ENCODE measurements at places on chromosomes 5 and 9.
A peak's percentile ranks its signal among the peaks of the same experiment; 100 is the strongest.

GRCh38 chr5:32840606-32841005 lies 129.5 kb downstream of the NPR3 start:
- no peak for DNase-seq

GRCh38 chr5:372556-372995 lies 51.1 kb downstream of the AHRR start:
- no peak for DNase-seq

- no peak for DNase-seq
These were observed 33.7 kb downstream of the FBXO10 start for GRCh38 chr9:37542488-37542887.

GRCh38 chr5:79112703-79113058 lies 1.1 kb downstream of the BHMT start:
- DNase-seq: no peak

GRCh38 chr9:93057703-93058354 lies 672 bp upstream of the SUSD3 start:
- no peak for DNase-seq

- no peak for DNase-seq
These were observed 42.5 kb downstream of the FRMPD1 start for GRCh38 chr9:37693260-37693659.

- DNase-seq: no peak
These were observed 984 bp upstream of the DOK3 start for GRCh38 chr5:177510567-177511053.

DNA sequence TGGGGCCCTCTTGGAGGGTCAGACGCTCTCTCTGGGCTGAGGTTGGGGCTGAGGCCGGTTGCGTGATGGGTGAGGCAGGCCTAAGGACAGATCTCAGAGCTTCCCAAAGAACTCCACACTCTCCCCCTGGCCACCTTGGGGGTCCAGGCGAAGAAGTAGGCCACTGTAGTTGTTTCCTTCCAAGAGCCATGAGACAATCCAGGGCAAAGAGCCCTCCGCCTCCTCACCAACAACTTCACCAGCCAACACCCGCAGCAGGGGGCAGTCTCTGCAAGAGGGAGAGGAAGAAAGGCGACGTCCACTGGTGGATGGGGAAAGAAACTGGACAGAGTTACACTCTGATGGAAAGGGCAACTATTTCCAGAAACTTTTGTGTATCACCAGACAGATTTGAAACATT lies 10.7 kb downstream of the SLC35A4 start:
- no peak for DNase-seq

DNA sequence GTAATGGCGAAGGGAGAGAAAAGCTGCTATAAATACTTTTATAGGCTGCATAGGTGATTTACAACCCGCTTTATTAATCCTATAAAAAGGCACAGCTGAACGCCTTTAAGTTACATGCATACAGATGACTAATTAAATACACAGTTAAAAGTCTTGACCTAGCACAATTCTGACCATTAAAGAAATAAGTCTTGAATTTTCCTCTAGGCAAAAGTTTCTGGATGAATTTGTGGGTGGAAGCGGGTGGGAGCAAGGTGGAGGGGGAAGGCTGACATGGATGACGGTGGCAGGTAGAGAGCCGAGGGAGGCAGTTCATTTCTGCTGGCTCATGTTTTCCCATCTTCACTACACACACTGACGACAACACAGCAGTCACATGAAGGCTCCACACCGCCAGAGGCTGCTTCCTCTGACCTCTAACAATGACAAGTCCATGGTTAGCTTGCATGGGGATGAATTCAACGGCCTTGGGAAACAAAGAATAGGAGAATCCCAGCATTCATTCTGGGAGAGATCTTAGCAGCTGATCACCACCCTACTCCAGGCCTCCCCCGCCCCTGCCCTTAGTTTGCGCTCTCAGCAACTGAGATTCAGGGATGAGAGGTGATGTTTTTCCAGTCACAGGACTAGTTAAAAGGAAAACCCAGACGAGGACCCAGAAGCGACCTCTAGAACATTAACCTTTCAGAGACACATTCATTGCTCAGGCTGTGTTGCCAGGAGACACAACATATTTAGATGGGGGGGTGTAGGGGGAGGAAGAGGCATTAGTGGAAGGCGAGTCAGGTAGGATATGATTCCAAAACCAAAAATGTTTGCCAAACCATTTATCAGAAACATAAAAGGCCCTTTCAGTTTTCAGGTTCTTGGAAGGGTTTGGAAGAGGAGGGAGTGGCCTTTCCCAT lies 329.3 kb downstream of the PIK3R1 start:
- no peak for DNase-seq

DNA sequence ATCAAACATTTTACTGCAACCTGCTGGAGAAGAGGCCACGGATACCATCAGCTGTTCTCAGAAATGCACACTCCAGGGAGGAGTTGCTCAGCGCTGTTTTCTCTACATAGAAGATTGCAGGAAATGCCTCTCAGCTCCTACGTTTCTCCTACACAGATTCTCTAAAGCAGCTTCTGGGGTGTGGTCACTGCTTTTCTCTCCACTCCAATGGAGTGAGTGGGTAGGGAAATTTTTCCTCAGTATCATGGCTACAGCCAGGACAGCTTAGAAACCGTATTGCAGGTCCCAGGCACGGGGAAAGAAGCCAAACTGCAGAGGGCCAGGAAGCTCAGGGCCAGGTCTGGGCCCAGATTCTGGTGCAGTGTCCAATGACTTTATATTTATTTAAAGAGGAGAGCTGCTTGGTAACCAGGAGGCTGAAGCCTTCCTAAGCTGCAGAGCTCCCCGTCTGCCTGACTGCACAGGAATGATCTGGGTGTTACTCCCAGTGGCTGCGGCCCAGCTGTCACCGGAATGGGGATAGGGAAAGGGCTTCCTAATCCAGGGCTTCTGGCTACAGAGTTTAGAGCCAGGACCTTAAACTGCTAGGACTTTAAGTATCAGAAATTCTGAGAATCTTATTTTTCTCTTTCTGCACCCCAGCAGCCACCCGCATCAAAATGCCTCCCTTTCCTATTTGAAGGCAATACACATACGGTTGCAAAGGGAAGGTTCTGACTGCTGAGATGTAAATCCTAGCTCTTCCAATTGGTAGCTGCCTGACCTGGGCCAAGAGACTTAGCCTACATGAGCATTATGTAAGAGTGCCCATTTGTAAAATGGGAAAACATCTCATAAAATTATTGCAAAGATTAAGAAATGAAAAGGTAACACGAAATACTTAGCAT lies 1.4 kb upstream of the SPTAN1 start:
- DNase-seq: no peak

- no peak for DNase-seq
These were observed 750 bp downstream of the TRIM36 start for GRCh38 chr5:115168829-115169486.

DNA sequence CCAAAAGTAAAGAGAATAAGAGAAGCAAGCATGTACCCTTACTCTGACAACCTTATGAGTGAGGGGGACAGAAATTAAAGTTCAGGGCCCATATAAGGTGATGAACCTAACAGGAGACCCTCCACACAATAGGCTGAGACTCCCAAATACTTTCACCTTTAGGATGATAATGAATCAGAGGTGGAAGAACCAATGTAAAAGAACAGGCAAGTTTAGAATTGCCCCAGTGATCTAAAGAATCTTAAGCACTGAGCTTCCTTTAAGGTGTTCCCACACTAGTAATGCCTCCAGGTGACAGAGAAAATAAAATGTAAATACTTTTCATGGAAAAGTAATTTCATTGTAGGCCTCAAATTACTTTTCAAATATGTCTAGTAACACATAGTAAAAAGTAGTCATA lies 8.2 kb upstream of the FAM151B start:
- DNase-seq: no peak

DNA sequence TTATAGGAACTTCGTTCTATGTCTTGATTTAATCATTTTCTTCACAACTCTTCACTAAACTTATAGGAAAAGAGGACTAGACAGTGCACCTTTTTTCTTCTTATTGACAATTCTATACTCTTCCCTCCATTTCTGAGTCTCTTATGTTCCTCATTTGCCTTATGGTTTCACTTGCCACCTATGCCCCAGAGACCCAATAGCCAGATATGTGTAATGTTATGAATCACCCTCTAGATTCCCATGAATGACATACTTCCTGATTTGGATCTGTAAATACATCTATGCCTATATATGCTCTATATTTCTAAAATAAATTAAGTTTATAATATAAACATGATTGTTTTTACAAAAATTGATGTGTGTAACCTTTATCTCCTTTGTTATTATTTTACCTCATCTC lies 514.1 kb upstream of the MEF2C start:
- DNase-seq: no peak

- peak; percentile 11 for DNase-seq
These were observed 393.0 kb downstream of the NTRK2 start for GRCh38 chr9:85062385-85063022.
